Suprapubic skin (tissue), 4 donors: ENCODE measurements at places on chromosomes 6 and 20. TPM values are rescaled to one million over a fixed set of nuclear protein-coding genes. Genes with fewer than 3 reads are reported as not detected.

DNA sequence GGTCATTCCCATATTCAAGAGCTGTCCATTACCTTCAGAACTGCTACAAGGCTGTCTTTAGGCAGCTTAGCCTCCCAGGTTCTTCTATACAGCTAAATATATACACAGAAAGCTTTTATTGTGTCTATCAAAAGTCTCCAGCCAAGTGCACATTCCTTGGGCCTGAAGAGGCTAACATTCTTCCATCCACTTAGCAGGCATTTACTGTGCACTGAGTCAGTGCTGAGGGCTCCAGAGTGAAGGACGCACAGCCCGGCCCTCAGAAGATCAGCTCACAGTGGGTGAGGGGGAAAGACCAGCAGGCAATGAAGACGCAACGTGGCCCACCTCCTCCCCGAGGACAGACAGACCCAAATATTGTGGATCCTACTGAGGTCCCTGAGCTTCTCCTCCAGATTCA is 569.9 kb downstream of the CDH26 start:
- H3K4me1 ChIP-seq: no peaks in the 10 kb centered on the region
- H3K36me3 ChIP-seq: no peaks in the 10 kb centered on the region
- H3K27ac ChIP-seq: no peak overlapping the region

DNA sequence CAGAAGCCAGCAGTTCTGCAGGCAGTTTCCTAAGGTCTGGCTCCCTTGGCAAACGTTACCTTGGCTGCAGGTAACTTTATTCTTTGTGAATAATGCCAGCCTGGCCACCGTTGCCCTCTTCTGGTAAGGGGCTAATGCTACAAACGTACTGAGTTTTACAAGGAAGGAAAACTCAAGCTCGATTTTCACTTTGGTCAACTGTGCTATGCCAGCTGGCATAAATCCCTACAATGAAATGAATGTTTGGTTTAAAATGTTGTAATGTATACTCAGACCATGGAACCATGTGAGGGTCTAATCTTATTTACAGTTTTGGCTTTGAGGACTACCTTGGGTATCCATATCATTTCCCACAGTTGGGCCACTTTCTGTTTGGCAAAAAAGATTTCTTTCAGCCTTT is 101.4 kb downstream of the SLX4IP start:
- H3K27me3 ChIP-seq: no peaks in the 10 kb centered on the region
- H3K27ac ChIP-seq: no peak overlapping the region
- H3K4me3 ChIP-seq: no peak overlapping the region
- H3K36me3 ChIP-seq: no peaks in the 10 kb centered on the region
- no peak for DNase-seq

GRCh38 chr6:115934145-115934544 is 126.5 kb downstream of the FRK start:
- H3K27ac ChIP-seq: no peak overlapping the region
- no peaks in the 10 kb centered on the region for H3K36me3 ChIP-seq
- no peaks in the 10 kb centered on the region for H3K4me1 ChIP-seq
- no peak overlapping the region for H3K4me3 ChIP-seq

DNA sequence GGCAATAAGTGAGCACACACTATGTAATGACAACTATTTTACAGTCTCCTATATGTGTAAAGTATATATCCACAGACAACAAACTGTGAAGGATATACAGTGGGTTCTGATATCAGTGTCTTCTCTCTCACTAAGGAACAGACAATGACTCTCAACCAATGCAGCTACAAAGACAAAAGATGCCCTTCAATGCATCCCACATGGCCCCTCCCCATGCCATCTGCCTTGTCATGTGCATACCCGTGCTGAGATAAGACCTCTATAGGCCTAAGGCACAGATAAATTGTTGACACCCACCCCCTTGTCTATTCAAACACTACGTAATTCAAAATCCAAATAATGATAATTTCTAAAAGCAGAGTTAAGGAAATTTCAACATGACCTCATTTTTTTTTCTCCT is 1123.5 kb upstream of the MAP3K7 start:
- DNase-seq: no peak
- no peaks in the 10 kb centered on the region for H3K36me3 ChIP-seq
- no peak overlapping the region for H3K27ac ChIP-seq
- no peaks in the 10 kb centered on the region for H3K27me3 ChIP-seq
- H3K4me3 ChIP-seq: no peak overlapping the region

DNA sequence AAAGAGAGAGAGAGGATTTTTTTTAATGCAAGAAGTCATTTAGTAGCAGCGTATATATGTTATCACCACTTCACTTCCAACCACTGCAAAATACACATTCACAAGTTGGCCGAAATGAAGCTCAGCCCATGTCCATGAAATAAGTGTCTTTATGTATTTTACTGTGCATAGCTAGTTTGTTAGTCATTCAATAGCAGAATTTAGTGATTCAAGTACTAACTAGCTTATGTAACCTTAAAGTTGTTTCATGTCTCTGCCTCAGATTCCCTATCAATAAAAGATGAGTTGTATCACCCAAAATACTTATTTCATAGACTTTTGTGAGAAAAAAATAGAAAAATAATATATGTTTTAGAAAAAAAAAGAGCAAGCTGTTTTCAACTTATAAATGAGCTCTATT is 153.7 kb upstream of the PRDM1 start:
- no peak overlapping the region for H3K27ac ChIP-seq
- H3K27me3 ChIP-seq: no peaks in the 10 kb centered on the region
- no peaks in the 10 kb centered on the region for H3K4me1 ChIP-seq
- H3K4me3 ChIP-seq: no peak overlapping the region
- no peaks in the 10 kb centered on the region for H3K36me3 ChIP-seq

DNA sequence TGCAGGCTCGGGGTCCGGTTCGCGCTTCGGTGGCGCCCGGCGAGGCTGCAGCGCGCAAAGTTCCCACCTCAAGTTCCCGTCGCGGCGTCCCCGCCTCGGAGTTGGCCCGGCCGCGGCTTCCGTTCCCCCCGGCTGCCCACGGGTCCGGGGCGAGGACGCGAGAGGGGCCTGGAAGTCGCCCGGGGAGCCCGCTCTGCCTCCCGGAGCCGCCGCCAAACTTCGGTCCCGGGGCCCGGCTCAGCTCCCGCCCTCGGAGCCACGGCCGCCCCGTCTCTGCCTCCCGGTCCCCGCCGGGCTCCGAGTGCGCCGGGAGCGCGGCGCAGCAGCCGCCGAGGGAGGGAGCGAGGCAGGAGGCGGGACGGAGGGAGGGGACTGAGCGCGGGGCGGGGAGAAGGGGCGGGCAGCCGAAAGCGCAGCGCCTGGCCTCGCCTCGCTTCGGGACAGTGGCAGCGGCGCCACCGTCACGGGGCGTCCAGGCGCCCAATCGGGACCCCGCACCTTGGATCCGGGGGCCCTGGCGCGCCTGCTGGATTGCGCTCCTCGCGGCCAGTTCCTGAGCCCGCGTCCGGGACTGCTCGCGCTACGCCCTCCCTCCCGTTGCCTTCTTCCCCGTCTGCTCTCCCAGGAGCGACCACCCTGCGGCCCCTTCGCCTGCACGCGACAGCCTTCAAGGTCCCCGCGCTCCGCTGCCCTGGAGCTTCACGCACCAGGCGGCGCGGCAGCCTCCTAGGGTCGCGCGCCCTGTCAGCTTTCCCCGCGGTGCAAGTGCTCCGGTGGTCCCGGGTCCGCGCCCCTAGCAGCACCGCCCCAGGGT is at the start of gene KCNG1:
Gene KCNG1 (minus strand): TSS at position 305 of the 814 bp plus-strand sequence. CDS start 12,769 bp downstream, outside the sequence.
- H3K4me3 ChIP-seq: peak within 1 kb of the TSS; percentile 51
- no peak within 1 kb of the TSS for H3K27ac ChIP-seq
- peaks cover 67% of the 10 kb centered on the region for H3K27me3 ChIP-seq
- H3K36me3 ChIP-seq: no peaks in the 10 kb centered on the region
- peaks cover 19% of the 10 kb centered on the region for H3K4me1 ChIP-seq
- DNase-seq: no peak

GRCh38 chr6:20933057-20933788 is 399.0 kb downstream of the CDKAL1 start:
- no peaks in the 10 kb centered on the region for H3K36me3 ChIP-seq
- no peak overlapping the region for H3K4me3 ChIP-seq
- no peak for DNase-seq

GRCh38 chr20:14049111-14049510 is 53.8 kb downstream of the MACROD2 start:
- no peaks in the 10 kb centered on the region for H3K4me1 ChIP-seq
- no peak overlapping the region for H3K27ac ChIP-seq
- no peak for DNase-seq
- no peaks in the 10 kb centered on the region for H3K36me3 ChIP-seq

GRCh38 chr6:139881728-139882211 is 507.3 kb upstream of the CITED2 start:
- no peak overlapping the region for H3K27ac ChIP-seq
- H3K27me3 ChIP-seq: no peaks in the 10 kb centered on the region
- H3K4me1 ChIP-seq: no peaks in the 10 kb centered on the region
- no peaks in the 10 kb centered on the region for H3K36me3 ChIP-seq
- no peak overlapping the region for H3K4me3 ChIP-seq

GRCh38 chr20:49675368-49676151 is 38.1 kb downstream of the B4GALT5 start:
- H3K27ac ChIP-seq: no peak overlapping the region
- H3K27me3 ChIP-seq: no peaks in the 10 kb centered on the region
- H3K4me3 ChIP-seq: no peak overlapping the region
- H3K4me1 ChIP-seq: peaks cover 67% of the 10 kb centered on the region
- DNase-seq: no peak

DNA sequence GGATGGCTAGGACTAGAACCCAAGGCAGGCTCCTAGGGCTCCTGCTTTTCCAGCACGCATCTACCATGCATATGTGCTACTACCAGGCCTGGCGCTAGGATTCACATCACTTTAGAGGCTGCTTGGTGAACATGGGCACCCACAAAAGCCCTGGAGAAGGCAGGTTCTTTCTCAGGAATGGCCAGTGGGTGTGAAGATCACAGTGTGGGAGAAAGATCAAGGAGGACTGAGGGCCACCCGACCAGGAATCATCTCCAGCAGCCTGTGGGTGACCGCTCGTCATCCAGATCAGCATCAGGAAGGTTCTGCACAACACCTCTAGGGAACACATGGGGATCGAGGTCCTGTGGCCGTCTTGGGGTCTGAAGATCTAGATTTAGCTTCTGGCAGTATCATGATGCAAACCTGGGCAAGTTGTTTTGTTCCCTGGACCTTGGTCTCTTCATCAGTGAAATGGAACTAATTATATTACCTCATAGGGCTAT is 27.3 kb downstream of the SRSF3 start:
- H3K4me3 ChIP-seq: no peak overlapping the region
- peaks cover 51% of the 10 kb centered on the region for H3K4me1 ChIP-seq
- peak; percentile 22 for DNase-seq
- H3K27me3 ChIP-seq: no peaks in the 10 kb centered on the region
- no peak overlapping the region for H3K27ac ChIP-seq
- no peaks in the 10 kb centered on the region for H3K36me3 ChIP-seq

DNA sequence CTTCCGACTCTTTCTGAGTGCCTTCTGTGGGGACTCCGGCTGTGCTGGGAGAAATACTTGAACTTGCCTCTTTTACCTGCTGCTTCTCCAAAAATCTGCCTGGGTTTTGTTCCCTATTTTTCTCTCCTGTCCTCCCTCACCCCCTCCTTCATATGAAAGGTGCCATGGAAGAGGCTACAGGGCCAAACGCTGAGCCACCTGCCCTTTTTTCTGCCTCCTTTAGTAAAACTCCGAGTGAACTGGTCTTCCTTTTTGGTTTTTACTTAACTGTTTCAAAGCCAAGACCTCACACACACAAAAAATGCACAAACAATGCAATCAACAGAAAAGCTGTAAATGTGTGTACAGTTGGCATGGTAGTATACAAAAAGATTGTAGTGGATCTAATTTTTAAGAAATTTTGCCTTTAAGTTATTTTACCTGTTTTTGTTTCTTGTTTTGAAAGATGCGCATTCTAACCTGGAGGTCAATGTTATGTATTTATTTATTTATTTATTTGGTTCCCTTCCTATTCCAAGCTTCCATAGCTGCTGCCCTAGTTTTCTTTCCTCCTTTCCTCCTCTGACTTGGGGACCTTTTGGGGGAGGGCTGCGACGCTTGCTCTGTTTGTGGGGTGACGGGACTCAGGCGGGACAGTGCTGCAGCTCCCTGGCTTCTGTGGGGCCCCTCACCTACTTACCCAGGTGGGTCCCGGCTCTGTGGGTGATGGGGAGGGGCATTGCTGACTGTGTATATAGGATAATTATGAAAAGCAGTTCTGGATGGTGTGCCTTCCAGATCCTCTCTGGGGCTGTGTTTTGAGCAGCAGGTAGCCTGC is 4.8 kb downstream of the PIM1 start:
- peaks cover 27% of the 10 kb centered on the region for H3K36me3 ChIP-seq
- no peaks in the 10 kb centered on the region for H3K27me3 ChIP-seq
- peaks cover 42% of the 10 kb centered on the region for H3K4me1 ChIP-seq
- no peak for DNase-seq
- H3K4me3 ChIP-seq: peak overlapping the region; percentile 6

DNA sequence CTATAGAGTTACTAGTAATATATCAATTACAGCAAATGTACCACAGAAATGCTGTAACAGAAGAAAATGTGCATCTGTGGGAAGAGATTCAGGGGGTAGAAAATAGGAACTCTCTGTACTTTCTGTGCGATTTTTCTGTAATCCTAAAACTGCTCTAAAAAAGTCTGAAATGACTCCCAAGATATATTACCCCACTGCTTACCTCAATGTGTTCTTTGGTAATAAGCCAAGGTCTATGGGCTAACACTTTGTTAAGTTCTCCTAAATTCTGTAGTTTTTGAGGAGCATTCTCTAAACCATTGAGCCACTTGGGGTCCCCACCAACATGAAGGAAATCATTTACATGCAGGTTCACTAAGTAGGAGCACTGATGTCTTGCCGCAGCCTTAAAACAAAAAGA is 94.4 kb downstream of the SESN1 start:
- no peak overlapping the region for H3K4me3 ChIP-seq
- DNase-seq: no peak
- H3K27me3 ChIP-seq: no peaks in the 10 kb centered on the region

DNA sequence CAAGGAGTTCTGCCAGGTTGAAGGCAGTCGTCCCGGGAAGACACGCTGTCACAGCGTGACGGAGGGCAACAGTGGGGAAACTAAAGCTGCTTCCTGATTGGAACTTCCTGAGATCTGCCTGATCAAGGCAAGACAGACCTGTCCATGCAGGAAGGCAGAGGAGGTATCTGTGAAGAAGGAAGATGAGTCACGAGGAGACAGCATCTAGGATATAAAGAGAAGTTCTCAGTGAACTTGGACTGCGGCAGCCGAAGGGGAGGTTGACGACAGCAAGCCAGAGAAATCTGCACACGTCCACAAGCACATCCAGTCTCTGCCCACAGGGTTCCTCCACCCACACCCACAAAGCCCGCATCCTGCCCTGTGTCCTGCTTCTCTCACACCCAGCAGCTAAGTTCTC is 38.6 kb downstream of the PREP start:
- no peaks in the 10 kb centered on the region for H3K27me3 ChIP-seq
- peaks cover 33% of the 10 kb centered on the region for H3K36me3 ChIP-seq
- no peak overlapping the region for H3K27ac ChIP-seq
- H3K4me3 ChIP-seq: no peak overlapping the region

DNA sequence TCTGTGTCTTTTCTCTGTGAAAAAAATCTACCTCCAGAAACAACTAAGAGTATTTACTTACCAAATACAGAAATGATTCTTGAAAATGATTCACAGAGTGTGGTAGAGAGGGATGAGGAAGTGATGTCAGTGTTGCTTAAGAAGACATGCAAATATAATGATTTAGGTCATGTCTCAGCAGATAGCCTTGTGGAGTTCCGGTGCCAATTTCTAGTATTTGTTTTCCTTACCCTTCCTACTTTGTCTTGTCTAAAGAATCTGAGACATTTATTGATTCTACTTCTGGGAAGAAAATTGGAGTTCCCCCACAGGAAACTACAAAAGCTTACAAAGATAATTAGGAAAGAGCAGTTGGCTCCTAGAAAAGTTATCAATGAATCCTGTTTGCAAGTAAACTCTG is 68.8 kb downstream of the GJA1 start:
- no peak for DNase-seq
- H3K27me3 ChIP-seq: no peaks in the 10 kb centered on the region
- H3K36me3 ChIP-seq: no peaks in the 10 kb centered on the region
- H3K4me1 ChIP-seq: peaks cover 17% of the 10 kb centered on the region
- no peak overlapping the region for H3K27ac ChIP-seq
- no peak overlapping the region for H3K4me3 ChIP-seq

The PAK1IP1 gene
- total RNA-seq: 15.6 TPM

The ZC2HC1B gene
- total RNA-seq: not detected

The ZC3H12D gene
- total RNA-seq: 4.7 TPM
